ENCODE measurements at places on chromosomes 7 and 10. TPM values are rescaled to one million over a fixed set of nuclear protein-coding genes. Genes with fewer than 3 reads are reported as not detected.
A peak's percentile ranks its signal among the peaks of the same experiment; 100 is the strongest.

- H3K4me1 ChIP-seq: peaks cover 74% of the 10 kb centered on the region
- H3K36me3 ChIP-seq: peaks cover 8% of the 10 kb centered on the region
- no peak for DNase-seq
- peak overlapping the region; percentile 100 for H3K27ac ChIP-seq
- no peaks in the 10 kb centered on the region for H3K27me3 ChIP-seq
- peak overlapping the region; percentile 86 for H3K4me3 ChIP-seq
These were observed 535 bp upstream of the EPC1 start for GRCh38 chr10:32347363-32348022.

Gene MRLN
- not detected for total RNA-seq

DNA sequence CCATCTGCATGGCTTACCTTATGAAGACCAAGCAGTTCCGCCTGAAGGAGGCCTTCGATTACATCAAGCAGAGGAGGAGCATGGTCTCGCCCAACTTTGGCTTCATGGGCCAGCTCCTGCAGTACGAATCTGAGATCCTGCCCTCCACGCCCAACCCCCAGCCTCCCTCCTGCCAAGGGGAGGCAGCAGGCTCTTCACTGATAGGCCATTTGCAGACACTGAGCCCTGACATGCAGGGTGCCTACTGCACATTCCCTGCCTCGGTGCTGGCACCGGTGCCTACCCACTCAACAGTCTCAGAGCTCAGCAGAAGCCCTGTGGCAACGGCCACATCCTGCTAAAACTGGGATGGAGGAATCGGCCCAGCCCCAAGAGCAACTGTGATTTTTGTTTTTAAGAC lies 12.4 kb downstream of the DUSP5 start:
- DNase-seq: no peak
- peaks cover 36% of the 10 kb centered on the region for H3K36me3 ChIP-seq
- no peaks in the 10 kb centered on the region for H3K27me3 ChIP-seq
- H3K4me1 ChIP-seq: peaks cover 4% of the 10 kb centered on the region

GRCh38 chr10:77835669-77836086 lies 90.9 kb downstream of the DLG5 start:
- H3K27me3 ChIP-seq: no peaks in the 10 kb centered on the region
- H3K36me3 ChIP-seq: no peaks in the 10 kb centered on the region
- no peak overlapping the region for H3K4me3 ChIP-seq
- peak overlapping the region; percentile 79 for H3K27ac ChIP-seq
- no peak for DNase-seq

Gene IL6
- total RNA-seq: not detected

Gene PKD2L1
- total RNA-seq: not detected

GRCh38 chr10:36608251-36608650 lies 517.1 kb upstream of the ANKRD30A start:
- H3K36me3 ChIP-seq: no peaks in the 10 kb centered on the region
- no peaks in the 10 kb centered on the region for H3K27me3 ChIP-seq
- H3K4me1 ChIP-seq: no peaks in the 10 kb centered on the region
- H3K4me3 ChIP-seq: no peak overlapping the region
- no peak overlapping the region for H3K27ac ChIP-seq

DNA sequence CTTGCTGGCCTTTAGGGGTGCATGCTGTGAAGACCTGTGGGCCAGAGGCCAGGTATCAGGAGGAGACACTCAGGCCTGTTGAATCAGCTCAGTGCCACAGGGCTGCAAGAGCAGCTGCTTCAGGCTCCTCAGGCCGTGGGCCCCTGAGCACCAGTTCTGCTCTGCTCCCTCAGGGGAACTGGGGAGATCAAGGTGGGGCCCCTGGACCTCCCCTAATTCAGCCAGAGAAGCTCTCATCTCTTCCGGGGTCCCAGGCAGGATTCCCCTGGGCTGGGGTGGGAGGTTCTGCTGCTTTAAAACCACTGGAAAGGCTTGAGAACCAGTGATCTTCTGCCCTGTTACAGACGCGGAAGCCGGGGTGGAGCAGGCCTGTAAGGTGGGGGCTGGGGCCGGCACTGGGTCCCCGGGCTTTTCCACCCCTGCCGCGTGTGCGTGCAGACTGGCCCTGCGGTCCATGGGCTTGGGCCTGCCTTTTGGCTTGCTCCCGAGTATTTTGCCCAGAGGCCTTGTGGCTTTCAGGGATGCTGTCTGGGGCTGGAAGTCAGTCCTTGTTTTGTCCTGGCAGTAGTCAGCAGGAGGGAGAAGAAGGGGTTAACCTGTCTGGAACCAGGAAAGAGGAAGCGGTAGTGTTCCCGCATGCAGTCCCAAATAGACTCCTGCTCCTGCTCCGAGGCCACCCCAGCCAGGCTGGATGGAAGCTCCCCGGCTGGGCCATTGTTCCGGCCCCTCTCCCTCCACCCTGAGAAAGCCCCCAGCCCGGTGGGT lies 74.3 kb downstream of the LHPP start:
- no peaks in the 10 kb centered on the region for H3K27me3 ChIP-seq
- H3K4me1 ChIP-seq: peaks cover 10% of the 10 kb centered on the region
- H3K27ac ChIP-seq: no peak overlapping the region
- H3K4me3 ChIP-seq: no peak overlapping the region
- no peaks in the 10 kb centered on the region for H3K36me3 ChIP-seq

DNA sequence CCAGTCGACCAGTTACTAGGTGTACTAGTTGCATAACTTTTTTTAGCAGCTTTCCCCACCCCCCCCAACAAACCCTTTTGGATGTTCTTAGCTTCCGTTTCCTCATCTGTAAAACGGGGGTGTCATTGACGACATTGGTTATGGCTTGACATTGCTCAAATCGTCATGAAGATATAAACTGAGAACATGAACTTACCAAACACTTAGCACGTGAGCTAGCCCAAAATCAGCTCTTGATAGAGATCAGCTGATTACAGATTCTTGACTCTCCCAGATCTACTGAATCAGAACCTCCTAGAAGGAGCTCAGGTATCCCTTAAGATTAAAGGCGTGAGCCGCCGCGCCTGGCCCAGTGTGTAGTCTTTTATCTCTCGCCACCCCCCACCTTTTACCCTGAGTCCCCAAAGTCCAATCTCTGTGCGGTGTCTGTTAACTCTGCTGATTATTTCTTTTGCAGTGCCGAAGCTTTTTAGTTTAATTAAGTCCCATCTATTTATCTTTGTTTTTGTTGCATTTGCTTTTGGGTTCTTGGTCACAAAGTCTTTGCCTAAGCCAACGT lies 1.0 kb upstream of the GNA12 start:
- DNase-seq: no peak
- H3K4me1 ChIP-seq: peaks cover 17% of the 10 kb centered on the region
- no peak overlapping the region for H3K27ac ChIP-seq

GRCh38 chr7:142799437-142799835 lies 28.7 kb downstream of the PRSS2 start:
- H3K4me3 ChIP-seq: peak overlapping the region; percentile 100
- H3K4me1 ChIP-seq: peaks cover 72% of the 10 kb centered on the region
- peak overlapping the region; percentile 100 for H3K27ac ChIP-seq
- DNase-seq: peak; percentile 43
- H3K36me3 ChIP-seq: peaks cover 56% of the 10 kb centered on the region

Gene CYP17A1
- not detected for total RNA-seq

Gene PRPS1L1
- not detected for total RNA-seq

DNA sequence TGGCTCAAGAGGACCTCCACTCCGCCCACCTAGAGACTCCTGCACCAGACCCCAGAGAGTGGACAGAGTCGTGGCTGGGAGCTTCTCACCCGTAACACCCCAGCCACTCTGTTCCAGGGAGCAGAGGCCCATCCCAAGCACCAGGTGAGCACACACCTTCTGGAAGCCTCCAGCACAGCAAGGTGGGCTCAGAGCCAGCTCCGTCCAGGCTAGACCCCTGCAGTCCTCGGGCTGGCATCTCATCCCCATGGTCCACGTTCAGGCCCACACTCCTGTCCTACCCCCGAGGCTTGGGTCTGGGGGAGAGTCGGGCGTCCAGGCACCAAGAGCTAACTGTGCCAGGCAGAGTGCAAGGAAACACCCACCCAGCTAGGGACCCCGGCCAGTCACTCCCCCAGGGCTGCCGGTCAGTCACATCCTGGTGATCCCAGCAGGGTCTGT lies 13.2 kb downstream of the PDGFA start:
- DNase-seq: no peak
- no peaks in the 10 kb centered on the region for H3K27me3 ChIP-seq
- no peaks in the 10 kb centered on the region for H3K4me1 ChIP-seq
- no peak overlapping the region for H3K27ac ChIP-seq

DNA sequence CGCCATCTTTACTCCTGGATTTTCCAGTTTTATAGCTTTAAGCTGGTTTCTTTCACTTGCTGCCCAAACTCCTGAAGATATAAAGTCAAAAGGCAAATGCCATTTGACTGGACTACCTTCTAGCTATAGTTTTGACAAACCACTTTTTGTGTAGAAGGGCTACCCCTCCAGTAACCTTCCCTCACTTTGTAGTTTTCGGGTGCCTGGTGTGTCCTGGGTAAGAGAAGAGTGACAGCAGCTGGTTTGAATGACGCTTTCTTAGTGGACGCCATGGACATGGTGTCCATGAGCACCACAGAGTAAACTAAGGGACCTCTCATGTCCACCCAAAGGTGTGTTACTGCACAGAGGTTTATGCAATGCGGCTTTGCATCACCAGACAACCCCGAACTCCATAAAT lies 21.2 kb upstream of the PITRM1 start:
- H3K27me3 ChIP-seq: peaks cover 9% of the 10 kb centered on the region
- peaks cover 13% of the 10 kb centered on the region for H3K4me1 ChIP-seq
- no peak overlapping the region for H3K27ac ChIP-seq
- H3K36me3 ChIP-seq: no peaks in the 10 kb centered on the region

DNA sequence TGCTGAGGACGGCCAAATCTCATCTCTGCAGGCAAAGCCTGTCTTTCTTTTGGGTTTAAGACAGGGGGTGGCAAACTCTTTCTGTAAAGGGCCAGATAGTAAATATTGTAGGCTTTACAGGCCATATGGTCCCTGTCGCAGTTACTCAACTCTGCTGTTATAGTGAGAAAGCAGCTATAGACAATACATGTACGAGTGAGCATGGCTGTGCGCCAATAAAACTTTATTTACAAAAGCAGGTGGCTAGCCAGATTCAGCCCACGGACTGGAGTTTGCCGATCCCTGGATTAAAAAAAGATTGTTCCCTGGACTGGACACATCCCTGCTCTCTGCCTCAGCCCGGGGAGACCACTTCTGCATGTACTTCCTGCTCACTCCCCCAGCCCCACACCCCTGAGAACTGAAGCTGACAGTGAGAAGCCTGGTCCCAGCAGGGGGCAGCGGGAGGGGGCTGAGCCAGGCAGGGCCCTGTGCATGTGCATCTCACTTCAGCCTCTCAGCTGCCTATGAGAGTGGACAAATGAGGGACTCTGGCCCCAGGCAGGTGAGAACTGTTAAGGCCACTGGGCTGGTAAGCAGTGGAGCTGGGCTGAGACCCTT lies 392.4 kb downstream of the PLXNA4 start:
- H3K27me3 ChIP-seq: no peaks in the 10 kb centered on the region
- H3K36me3 ChIP-seq: no peaks in the 10 kb centered on the region
- DNase-seq: no peak
- no peaks in the 10 kb centered on the region for H3K4me1 ChIP-seq
- H3K27ac ChIP-seq: no peak overlapping the region

GRCh38 chr10:53528974-53529373 lies 756.4 kb upstream of the MBL2 start:
- H3K36me3 ChIP-seq: no peaks in the 10 kb centered on the region
- H3K27ac ChIP-seq: no peak overlapping the region
- no peak for DNase-seq
- H3K27me3 ChIP-seq: no peaks in the 10 kb centered on the region

DNA sequence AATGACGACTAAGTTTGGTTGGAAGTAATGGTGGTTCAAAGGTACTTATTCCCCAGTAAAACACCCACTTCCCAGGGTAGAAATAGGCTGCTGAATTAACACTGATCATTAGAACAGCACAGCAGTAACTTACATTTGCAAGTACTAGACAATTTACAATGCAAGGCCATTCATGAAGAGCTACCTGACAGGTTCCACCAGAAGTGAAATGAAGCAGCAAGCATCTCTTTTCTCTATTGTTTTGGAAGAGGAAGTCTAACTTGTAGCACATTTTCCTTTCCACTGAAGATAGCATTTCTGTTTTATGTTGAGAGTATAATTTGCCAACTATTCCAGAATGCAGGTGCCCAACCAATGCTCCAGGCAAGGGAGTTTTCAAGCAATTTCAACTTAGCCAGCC lies 145.9 kb downstream of the CREB5 start:
- H3K27me3 ChIP-seq: no peaks in the 10 kb centered on the region
- DNase-seq: no peak
- H3K36me3 ChIP-seq: no peaks in the 10 kb centered on the region
- H3K4me1 ChIP-seq: no peaks in the 10 kb centered on the region

DNA sequence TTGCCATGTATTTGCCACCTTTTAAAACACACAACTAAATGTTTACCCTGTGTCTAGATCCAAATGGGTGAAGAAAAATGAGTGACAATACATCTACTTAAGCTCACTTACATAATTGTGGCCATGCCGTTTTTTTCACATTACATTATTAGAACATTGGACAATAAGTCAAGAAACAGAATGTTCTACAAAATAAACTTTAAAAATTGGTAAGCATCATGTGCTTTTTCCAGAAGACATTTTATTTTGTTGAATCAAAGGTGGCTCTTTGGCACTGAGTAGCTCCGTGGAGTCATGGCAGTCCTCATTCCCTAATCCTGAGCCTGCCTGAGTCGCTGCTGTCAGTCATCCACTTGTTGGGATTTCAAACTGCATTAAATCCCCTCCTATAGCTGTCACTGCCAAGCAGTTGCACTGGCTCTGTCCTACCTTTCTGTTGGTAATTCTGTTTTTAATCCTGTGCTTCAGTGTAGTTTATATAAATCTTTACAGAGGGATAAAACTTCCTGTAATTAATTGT lies 32.3 kb downstream of the CAV1 start:
- DNase-seq: no peak
- H3K4me1 ChIP-seq: no peaks in the 10 kb centered on the region
- no peaks in the 10 kb centered on the region for H3K36me3 ChIP-seq
- H3K4me3 ChIP-seq: no peak overlapping the region
- peaks cover 10% of the 10 kb centered on the region for H3K27me3 ChIP-seq

Gene ARMC3
- 1.4 TPM for total RNA-seq

DNA sequence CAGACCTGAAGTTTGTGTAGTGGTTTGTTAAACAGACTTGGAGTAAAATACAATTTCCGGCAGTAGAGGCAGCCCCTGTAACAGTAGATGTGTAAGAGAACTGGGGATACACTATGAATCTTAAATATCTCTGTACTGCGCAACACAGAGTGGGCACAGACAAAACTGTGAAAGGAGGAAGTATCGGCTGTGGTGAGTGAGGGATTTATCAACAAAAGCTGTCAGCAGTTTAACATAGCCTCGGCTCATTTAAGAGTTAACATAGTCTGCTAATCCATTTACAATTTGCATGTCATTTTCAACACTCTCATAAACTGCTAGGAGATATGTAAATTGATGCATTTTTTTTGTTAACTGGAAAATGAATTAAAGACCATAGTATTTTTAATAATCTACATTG lies 225.2 kb downstream of the ZWINT start:
- DNase-seq: no peak
- H3K27me3 ChIP-seq: no peaks in the 10 kb centered on the region
- H3K36me3 ChIP-seq: no peaks in the 10 kb centered on the region
- H3K4me3 ChIP-seq: no peak overlapping the region
- H3K27ac ChIP-seq: no peak overlapping the region
